ENCODE measurements at places on chromosomes 3 and 15.

DNA sequence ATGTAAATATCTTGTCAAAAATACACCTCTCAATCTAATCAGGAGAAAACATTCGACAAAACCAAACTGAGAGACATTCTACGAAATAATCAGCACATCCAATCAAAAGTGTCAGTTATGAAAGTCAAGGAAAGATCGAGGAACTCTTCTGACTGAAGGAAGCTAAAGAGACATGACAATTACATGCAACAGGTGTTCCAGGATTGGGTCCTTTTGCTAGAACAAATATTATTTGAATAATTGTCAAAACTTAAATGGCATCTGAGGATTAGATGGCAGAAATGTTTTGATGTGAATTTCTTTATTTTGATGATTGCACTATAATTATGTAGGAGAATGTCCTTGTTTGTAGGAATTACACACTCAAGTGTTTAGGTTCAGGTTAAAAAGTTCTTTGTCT, 124.1 kb upstream of the HES1 start:
- no peak for DNase-seq

- DNase-seq: no peak
Measured at GRCh38 chr15:42371096-42371495, 11.8 kb downstream of the CAPN3 start.

DNA sequence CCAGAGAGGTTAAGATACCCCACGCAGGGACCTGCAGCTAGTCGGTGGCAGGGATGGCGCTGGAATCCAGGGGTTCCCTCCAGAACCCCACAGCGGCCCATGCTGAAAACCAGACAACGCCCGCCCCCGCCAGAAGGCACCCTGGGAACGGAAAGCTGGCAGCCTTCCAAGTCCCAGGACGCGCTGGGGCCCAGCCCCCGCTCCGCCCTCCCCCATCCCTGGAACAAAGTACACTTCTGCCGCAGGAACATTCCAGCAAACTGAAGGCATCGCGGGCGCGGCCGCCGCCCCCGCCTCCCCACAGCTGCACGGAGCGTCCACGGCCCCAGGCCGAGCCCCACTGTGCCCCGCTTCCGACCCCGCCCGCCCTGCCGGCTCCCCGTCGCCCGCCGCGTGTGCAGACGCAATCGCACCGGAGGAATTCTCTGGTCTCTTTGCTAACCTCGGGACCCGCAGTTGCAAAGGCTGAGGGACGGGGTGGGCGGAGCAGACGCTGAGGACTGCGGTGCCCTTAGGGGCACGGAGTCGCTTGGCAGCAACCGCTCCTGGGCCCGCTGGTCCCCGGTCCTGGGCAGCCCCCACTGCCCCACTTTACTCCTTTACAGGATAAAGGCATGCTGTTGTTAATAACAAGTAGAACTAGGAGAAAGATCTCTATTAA, 44.8 kb upstream of the RNU6-1 start:
- peak; percentile 38 for DNase-seq

GRCh38 chr3:129651435-129652202, 45.1 kb upstream of the PLXND1 start:
- no peak for DNase-seq

GRCh38 chr3:113741086-113741485, 5.0 kb downstream of the NAA50 start:
- DNase-seq: no peak

- DNase-seq: no peak
Measured at GRCh38 chr15:95302809-95303208, 1027.7 kb upstream of the NR2F2 start.

- DNase-seq: no peak
Measured at GRCh38 chr15:38525489-38525888, 39.1 kb downstream of the RASGRP1 start.

- no peak for DNase-seq
Measured at GRCh38 chr3:145359040-145359439, 801.9 kb downstream of the PLOD2 start.

All from activated T-cell treated with anti-CD3 and anti-CD28 coated beads for 48 hours (primary cell).